G401 (cell line): ENCODE measurements at places on chromosomes 2 and 18. TPM values are rescaled to one million over a fixed set of nuclear protein-coding genes. Genes with fewer than 3 reads are reported as not detected.

EHD3 gene
- 3.5 and 4.9 TPM in 2 replicates for total RNA-seq

COLEC11 gene
- 2.1 TPM in 1 of 2 replicates, not detected in the other for total RNA-seq

RRM2 gene
- 17.8 and 21.9 TPM in 2 replicates for total RNA-seq

UGT1A10 gene
- not detected in 2 replicates for total RNA-seq

NXPH2 gene
- total RNA-seq: not detected in 2 replicates

LINC00305 gene
- total RNA-seq: not detected in 2 replicates

TSPYL6 gene
- total RNA-seq: not detected in 2 replicates

SERPINB10 gene
- not detected in 2 replicates for total RNA-seq

ARHGEF33 gene
- not detected in 2 replicates for total RNA-seq

VWA3B gene
- total RNA-seq: not detected in 2 replicates

LRATD1 gene
- not detected in 2 replicates for total RNA-seq

SDC1 gene
- total RNA-seq: 37.4 and 45.5 TPM in 2 replicates

SCTR gene
- total RNA-seq: not detected in 2 replicates
